ENCODE measurements at places on chromosomes 4 and X. TPM values are rescaled to one million over a fixed set of nuclear protein-coding genes. Genes with fewer than 3 reads are reported as not detected.

- H3K4me1 ChIP-seq: no peaks in the 10 kb centered on the region
- H3K36me3 ChIP-seq: no peaks in the 10 kb centered on the region
- H3K27me3 ChIP-seq: no peaks in the 10 kb centered on the region
- no peak for DNase-seq
Measured at GRCh38 chr4:162347842-162348213, 184.0 kb upstream of the FSTL5 start.

- H3K4me1 ChIP-seq: no peaks in the 10 kb centered on the region
- no peak overlapping the region for H3K27ac ChIP-seq
- H3K36me3 ChIP-seq: no peaks in the 10 kb centered on the region
- no peak for DNase-seq
- peaks cover 2% of the 10 kb centered on the region for H3K27me3 ChIP-seq
Measured at GRCh38 chrX:152601848-152602616, 35.7 kb upstream of the GABRQ start.

DNA sequence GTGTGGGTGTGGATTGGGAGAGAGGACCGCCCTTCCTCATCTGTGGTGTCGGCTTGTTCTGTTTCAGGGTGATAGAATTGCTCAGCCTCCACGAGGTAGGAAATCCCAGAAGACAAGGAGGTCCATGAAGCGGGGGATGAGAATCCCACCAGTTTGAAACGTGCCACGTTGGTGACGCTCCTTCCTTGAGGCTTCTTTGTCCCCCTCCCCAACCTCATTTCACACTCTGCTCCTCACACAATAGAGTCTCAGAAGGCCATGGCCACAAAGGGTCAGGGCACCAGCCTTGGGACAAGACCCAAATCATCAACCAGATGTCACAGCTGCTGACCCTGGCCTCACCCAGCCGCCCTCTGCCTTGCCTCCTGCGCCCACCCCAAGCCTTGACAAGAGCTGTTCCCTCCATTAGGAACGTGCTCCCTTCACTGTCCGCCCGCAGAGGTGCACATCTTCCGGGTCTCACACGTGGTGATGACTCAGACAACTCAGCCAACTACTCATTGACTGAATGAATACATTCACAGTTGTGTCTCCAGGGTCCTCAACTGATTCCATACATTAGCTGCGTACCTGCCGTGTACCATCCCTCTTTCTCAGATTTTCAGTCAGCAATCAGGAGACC, 18.3 kb downstream of the BLOC1S4 start:
- H3K27me3 ChIP-seq: peaks cover 10% of the 10 kb centered on the region
- H3K4me3 ChIP-seq: no peak overlapping the region
- no peak for DNase-seq
- H3K4me1 ChIP-seq: no peaks in the 10 kb centered on the region

The UGT2B7 gene
- not detected for total RNA-seq

DNA sequence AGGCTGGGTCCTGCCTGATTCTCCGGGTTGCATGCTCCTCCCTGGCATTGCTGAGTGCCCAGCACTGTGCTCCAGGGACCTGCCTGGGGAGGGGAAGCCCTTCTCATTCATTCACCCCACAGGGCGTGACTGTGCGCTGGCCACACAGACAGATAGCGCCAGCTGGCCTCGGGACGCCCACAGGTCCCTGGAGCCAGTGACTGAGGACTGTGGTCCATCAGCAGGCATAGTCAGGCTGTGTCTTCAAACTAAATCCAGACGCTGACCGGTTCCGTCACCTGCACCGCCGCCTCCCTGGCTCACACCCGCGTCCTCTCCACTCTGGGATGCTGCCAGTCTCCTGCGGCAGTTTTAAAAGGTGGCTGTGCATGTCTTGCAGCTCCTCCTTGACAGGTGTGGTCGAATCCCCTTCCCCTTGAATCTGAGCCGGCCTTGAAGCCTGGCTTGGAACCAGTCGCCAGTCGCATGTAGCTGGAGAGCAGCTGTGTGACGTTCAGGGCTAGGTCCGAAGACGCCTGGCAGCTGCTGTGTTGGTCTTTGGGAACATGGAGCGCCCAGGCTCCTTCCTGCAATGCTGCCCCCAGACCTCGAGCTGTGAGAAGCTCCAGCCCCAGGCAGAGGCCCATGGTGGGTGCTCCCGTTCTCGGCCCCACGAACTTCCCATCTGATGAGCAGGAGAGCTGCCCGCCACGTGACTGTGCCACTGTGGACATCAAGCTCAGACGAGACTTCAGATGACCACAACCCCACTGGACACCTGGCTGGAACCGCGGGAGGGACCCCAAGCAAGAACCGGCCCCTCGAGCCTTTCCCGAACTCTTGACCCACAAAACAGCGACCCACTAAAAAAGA, 94.1 kb downstream of the ADRA2C start:
- H3K36me3 ChIP-seq: no peaks in the 10 kb centered on the region
- H3K27ac ChIP-seq: no peak overlapping the region
- DNase-seq: no peak
- no peaks in the 10 kb centered on the region for H3K4me1 ChIP-seq
